ENCODE measurements at places on chromosomes 6 and 20.

DNA sequence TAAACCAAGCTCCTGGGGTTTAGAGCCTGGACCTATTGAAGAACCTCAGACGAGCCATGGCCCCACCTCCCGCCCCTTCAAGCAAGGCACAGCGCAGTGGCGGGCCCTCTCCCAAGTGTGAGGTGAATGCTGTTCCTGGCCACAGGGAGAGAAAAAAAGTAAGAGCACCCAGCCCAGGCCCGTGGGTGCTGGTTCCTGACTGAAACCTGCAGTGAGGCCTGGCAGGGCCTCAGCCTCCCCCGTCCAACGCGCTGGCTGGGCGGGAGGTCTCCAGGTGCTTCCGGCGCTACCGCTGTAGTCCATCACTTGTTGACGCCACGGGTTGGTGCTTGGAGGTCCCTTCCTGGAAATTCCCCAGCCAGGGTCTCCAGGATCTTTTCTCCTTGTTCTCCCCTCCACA lies 5.5 kb upstream of the FAM83C start:
- DNase-seq, result no peak

GRCh38 chr6:53982366-53983050 lies 128.7 kb upstream of the MLIP start:
- DNase-seq, result no peak

- DNase-seq, result no peak
These were observed 33.3 kb downstream of the PTPRK start for GRCh38 chr6:128487055-128487454.

DNA sequence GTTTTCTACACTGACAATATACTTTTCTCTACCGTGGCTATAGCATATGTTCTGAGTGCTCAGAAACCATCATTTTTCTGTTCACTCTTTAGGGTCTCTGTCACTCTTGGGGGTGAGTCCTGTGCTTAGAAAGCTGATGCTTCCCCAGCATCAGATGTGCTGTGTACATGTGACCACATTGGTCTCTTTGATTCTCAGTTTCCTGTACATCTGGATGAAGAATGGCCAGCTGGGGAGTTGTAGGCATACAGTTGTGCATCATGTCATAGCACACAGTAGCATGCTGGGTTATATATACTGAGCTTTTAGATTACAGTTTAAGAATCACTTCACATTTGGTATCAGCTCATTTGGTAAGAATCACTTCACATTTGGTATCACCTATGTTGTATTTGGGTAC lies 238.6 kb upstream of the PREP start:
- no peak for DNase-seq

- DNase-seq, result no peak
These were observed 578.6 kb upstream of the JAG1 start for GRCh38 chr20:11252447-11252846.

GRCh38 chr20:60913298-60913697 lies 338.8 kb upstream of the CDH4 start:
- no peak for DNase-seq

- DNase-seq, result no peak
These were observed 15.5 kb upstream of the CLDN20 start for GRCh38 chr6:155248008-155249001.
